ENCODE measurements at places on chromosomes 3 and 15.

DNA sequence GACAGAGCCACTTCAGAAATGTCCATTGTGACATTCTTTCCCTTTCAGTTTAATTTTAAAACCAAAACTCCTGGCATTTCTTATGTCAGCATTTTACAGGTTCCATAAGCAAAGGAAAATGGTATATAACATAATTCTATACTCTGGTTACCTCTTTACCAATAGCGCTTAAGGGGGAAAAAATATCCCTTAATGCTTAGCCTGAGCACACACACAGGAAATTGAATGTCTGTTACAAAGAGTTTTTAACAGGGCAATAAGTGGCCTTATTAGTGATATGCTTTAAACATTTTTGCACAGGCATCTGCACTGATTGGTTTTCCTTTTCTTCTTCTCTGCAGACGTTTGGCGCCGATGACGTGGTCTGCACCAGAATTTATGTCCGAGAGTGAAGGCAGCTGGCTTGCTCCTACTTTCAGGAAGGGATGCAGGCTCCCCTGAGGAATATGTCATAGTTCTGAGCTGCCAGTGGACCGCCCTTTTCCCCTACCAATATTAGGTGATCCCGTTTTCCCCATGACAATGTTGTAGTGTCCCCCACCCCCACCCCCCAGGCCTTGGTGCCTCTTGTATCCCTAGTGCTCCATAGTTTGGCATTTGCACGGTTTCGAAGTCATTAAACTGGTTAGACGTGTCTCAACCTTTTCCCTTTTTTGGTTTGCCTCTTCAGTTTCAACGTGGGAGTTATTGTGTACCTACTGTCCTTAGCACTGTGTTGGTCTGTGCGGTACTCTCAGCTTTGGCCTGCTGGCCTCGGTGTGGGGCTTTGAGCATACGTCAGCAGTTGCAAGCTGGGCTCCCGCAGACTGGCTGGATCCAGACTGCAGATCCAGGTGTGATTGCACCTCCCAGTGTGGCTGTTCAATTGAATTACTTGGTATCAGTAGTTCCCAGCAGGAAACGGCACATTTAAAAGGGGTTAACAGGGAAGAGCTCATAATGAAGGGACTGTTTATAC, 7.7 kb downstream of the CRABP1 start:
- no peak for DNase-seq

DNA sequence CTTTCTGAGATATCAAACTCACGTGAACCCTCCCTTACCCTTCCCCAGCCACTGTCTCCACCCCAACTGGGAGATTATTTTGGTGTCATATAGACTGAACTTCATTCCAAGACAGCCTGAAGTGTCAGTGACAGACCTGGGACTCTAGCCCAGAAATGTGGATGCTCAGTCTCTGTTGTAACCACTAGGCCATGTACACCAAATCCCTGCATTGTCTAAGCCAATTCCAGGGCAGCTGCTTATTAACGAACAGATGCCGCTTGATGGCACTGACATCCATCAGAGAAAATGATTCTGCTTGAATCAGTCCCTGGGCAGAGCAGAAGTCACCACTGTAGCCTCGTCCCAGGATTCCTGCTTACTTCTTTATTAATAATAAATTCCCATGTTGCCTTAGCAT, 305.5 kb downstream of the GRM7 start:
- no peak for DNase-seq

- DNase-seq: no peak
Observed at GRCh38 chr3:121488628-121489027, 57.2 kb downstream of the POLQ start.

DNA sequence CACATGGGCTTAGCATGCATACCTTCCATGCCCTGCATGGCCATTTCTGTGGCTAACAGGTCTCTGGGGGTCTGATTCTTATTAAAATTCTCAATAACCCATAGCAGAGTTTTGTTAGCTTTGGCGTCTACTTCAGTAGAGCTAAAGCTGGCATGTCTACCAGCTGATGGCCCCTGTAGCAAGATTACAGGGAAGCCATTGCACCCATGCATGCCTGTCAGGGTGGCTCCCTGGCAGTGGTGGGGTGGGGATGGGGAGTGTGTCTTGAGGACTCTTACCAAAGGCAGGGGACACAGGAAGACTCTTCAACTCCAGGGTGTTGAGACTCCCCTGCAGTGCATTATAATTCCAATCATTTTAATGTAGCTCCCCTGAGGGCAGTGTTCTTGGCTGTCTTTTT, 4.7 kb downstream of the KY start:
- no peak for DNase-seq

- no peak for DNase-seq
Observed at GRCh38 chr3:42052132-42052483, 39.0 kb upstream of the TRAK1 start.

GRCh38 chr3:178646186-178646862, 110.1 kb downstream of the KCNMB2 start:
- DNase-seq: no peak

GRCh38 chr3:123789160-123789559, 95.0 kb downstream of the MYLK start:
- no peak for DNase-seq

- DNase-seq: no peak
Observed at GRCh38 chr3:111627092-111627491, 31.9 kb upstream of the ZBED2 start.

DNA sequence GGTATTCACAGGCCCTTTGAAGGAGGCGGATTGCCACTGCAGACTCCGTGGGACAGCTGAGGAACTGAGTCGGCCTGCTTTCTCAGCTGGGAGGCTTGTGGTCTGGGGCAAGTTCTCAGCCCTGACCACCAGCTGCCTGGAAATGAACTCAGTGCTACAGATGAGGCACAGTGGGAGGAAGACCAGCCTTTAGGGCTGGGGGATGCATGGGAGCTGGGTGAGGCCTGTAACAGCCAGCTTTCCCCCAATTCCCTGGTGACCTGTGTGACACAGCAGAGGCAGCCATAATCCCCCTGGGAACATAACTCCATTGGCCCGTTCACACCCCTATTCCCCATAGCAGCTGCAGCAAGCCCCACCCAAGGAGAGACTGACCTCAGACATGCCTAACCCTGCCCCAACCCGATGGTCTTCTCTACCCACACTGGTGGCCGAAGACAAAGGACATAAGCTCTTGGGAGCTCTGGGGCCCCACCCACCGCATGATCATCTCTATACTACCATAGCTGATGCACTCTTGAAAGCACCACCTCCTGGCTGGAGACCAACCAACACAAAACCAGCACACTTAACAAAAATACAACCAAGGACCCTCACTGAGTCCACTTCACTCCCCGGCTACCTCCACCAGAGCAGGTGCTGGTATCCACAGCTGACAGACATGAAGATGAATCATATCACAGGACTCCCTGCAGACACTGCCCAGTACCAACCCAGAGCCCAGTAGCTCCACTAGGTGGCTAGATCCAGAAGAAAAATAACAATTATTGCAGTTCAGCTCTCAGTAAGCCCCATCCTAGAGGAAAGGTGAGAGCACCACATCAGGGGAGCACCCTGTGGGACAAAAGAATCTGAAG, 24.9 kb downstream of the ZMAT3 start:
- DNase-seq: no peak

DNA sequence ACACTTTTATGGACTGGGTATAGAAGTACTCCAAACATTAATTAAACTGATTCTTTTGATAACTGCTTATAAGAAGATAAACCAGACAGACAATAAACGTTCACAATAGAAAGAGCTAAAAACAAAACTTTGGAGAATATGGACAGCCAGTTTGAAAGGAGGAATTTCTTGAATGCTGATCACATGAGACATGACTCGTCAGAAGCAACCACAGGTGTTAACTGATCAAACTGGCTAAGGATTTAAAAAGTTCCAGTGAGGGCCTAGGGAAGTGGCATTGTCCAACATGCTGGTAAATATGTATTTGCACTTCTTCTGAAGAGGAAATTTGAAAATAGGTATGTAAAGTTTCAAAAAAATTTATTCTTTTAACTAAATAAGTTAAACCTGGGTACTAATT, 29.4 kb upstream of the AP3B2 start:
- DNase-seq: no peak

DNA sequence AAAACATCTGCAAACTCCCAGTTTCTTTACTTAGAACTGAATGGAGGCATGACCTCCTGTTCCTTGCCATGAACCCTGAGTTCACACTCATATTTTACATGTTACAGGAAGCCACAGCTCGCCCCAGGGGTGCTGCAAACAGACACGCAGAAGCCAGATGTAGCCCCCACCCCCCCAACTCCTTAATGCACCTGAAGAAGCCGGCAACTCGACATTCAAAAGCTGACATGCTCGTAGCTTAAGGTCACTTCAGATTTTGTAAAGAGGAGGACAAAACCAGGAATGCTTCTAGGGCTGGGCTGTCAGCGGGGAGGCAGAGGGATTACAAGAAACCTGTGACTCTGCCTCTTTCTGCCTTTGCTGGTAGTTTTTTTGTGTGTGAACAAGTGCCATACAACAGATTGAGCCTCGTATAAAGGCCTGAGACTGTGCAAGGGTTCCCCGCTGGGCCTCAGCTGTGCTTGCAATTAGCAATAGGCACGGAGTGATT, 42.0 kb upstream of the FEZF2 start:
- DNase-seq: no peak

DNA sequence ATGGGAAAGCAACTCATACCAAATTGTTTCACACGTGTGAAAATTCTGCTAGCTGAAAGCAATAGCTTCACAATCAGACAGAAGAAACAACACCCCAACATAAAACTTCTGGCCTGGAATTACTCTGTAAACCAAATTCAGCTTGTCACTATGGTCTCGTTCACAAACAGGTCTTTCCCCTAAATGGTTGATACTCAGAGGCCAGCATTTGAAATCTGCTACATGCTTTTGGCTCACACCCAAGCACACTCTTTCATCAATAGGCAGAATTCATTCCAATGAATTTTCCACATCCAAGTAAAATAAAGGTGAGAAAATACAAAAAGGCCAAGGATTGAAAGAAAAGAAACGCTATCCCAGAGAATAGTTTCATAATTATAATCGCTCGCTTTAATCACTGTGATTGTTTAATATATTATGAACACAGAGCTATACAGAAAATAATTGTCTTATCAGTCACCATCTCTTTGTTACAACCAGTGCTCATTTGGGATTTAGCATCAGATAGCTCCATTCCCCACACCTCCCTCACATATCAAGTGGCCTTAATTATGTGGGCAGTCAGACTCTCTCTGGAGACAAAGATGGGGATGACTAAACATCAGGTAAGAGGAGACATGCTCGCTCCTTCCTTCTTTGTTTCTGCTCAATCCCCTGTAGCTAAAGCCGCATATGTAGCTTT, 503.8 kb upstream of the ARRDC4 start:
- DNase-seq: no peak

DNA sequence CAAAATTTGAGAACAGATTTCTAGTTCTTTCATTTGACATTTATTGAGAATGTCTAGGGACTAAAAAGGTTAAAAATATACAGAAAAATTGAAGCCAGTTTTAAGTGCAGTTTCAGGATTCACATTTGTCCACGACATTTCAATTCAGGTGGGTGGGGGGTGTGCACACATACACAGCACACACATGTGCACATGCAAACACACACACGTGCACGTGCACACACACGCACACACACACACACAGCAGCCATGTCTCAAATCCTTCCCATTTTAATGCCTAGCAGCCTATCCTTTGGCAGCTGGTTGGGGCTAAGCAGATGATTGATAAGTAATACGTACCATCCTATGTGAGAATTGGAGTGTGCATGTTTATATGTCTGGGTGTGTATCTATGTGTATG, 238.3 kb upstream of the TRIM42 start:
- no peak for DNase-seq

GRCh38 chr3:33900440-33900808, 102.0 kb downstream of the PDCD6IP start:
- DNase-seq: no peak

- DNase-seq: no peak
Observed at GRCh38 chr3:152284906-152285305, 16.2 kb downstream of the MBNL1 start.

DNA sequence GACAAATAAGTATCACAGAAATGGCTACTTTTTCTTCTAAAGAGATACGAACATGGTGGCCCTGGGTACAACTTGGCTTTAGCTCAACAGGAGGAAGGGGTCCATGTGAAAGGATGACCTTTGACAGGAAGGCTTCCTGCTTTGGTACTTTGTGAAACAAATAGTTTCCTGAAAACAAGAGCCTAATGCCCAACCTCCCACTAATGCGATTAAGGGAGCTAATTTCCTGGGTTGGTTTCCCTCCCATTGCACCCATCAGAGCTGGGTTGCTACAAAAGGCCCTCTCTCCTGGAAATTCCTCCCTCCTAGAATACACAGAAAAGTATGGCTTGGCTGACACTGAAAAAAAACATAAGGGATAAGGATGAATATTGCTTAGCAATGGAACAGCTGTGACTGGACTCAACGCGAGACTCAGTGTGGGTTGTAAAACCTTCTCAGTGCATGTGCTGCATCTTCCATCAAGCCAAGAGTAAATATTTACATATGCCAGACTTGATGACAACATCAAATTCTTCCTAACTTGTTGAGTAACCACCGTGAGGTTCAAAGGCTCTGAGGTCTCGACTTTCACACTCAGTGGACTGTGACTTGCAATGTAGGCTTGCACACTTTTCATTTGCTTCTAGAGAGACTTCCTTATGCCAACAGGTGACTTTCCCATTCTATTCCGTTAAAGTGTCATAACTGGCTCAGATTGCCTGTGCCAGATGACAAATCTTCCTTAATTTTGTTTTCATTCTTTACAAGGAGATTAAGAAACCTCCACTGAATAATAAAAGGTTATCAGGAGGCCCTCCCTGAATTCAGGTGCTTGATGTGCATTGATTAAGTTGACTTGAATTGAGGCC, 60.1 kb downstream of the ADAMTS9 start:
- DNase-seq: no peak

Data from posterior cingulate gyrus (tissue), 11 donors.